ENCODE measurements at places on chromosomes 1 and 21.
A peak's percentile ranks its signal among the peaks of the same experiment; 100 is the strongest.

DNA sequence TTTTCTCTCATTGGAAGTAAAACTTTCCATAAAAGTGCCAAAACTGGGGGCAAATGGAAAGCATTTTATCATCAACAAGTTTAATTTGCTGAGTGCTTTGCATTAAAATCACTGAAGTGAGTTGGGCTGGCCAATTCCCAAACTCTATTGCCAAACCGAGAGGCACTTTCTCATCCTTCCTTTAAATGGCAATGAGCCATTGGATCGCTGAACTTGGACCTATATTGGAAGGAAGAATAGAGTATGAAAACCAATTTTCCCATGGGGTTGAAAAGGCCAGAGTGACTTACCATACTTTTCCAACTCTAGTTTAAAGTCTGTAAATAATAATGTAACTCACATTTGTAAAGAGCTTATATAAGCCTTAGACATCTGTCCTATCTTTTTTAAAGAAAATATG, 189.1 kb upstream of the C1orf87 start:
- no peak for DNase-seq

- DNase-seq: no peak
These were observed 29.8 kb downstream of the ZYG11B start for GRCh38 chr1:52756020-52756419.

DNA sequence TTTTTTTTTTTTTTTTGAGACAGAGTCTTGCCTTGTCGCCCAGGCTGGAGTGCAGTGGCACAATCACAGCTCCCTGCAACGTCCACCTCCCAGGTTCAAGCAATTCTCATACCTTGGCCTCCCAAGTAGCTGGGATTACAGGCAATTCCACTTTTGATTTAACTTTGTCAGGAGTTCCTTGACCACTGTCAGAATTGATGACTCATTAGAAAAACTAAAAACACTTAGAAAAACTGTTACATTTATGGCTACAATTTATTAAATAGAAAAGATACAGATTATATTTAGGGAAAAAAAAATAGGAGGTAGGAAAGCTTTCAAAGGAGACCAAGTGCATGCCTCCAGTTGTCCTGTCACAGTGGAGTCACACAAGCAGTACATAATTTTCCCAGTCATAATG, 20.0 kb downstream of the ZNF678 start:
- DNase-seq: no peak

DNA sequence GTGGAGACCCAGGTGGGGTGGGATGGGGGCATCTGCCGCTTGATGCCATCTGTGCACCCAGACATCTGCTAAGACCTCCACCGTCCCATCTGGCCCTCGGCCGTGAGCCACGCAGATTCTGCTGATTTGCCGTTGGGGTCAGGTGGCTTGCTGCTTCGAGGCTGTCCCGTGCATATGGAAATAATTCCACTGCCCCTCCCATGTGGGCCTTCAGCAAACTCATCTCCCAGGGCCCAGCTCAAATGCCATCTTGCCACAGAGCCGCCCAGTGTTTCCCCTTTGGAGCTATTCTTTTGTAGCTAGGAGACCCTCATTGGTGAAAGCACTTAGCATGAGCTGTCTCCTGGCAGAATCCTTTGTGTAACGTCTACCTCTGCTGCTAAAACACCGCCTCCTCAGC, 99.8 kb downstream of the KAZN start:
- DNase-seq: no peak

GRCh38 chr1:157136133-157136532, 2.1 kb downstream of the ETV3 start:
- no peak for DNase-seq

GRCh38 chr1:28329395-28330153, 734 bp downstream of the MED18 start:
- DNase-seq: peak; percentile 1

GRCh38 chr1:245090491-245091090, 64.2 kb upstream of the KIF26B start:
- no peak for DNase-seq

DNA sequence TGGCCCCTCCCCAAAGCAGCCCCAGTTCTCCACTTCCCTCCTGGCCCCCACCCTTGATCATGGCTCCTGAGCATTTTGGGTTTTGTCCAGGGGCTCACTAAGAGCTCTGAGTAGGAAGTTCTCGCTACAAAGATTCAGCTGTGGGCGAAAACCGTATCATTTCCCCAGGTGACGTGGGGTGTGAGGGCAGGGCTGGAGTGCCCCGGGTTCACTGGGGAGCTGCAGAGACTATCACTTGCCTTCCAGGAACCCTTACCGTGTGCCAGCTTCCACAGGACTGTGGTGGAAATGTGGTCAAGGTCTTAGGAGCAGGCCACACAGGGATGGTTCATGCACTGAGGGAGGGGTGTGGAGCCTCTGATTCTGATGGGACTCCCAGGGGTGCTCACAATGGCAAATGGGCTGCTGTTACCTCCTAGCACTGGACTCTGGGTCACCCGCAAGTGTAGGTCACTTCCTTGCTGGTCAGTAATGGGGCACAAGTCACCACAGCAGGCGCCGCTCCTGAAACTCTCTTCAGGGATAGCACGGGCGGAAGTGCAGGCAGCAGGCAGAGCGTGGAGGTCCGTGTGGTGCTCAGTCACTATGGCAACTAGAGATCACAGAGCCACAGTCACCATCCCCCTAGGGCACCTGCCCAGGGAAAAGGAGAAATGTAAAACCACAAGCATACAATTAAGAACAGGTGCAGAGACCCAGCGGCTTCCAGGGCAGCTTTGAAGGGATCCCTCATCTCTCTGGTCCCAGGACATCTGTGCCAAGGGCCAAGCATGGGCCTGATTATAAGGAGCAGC, 35.4 kb downstream of the RSPH1 start:
- DNase-seq: no peak

GRCh38 chr1:185774394-185774793, 40.2 kb downstream of the HMCN1 start:
- no peak for DNase-seq

GRCh38 chr1:46298387-46298786, 5.0 kb downstream of the LRRC41 start:
- no peak for DNase-seq

- DNase-seq: no peak
These were observed 4.4 kb upstream of the TLR5 start for GRCh38 chr1:223147409-223147808.

GRCh38 chr1:74003806-74004205, 194.2 kb downstream of the LRRIQ3 start:
- DNase-seq: no peak

DNA sequence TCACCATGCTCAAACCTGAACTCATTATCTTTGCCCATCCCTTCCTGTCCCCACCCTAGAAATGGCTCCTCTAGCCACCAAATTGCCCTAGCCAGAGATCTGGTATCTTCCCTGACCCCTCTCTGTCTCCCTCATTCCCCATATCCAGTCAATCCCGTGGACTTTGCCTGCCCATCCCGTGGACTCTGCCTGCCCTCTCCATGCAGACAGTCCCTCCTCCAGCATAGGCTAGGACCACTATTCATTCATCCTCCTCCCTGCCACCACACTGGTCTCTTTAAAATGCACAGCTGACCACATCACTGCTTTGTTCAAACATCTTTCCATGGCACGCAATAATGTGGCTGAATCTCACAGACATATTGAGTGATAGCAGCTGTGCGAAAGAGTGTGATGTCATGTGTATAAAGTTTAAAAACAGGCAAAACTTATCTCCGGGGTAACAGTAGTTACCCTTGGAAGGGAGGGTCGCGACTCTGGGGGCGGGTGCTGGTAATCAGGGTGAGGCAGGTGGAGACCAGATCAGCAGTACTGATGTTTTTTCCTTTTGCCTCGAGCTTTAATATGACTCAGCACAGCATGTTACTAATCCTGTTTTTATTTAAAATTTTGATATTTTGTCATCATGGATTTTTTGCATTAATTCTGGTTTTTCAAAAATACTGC, 4.8 kb upstream of the SLC2A1 start:
- DNase-seq: no peak

- no peak for DNase-seq
These were observed 18.9 kb downstream of the ARHGEF16 start for GRCh38 chr1:3473381-3473844.

GRCh38 chr21:16644685-16645084, 868.2 kb upstream of the CXADR start:
- no peak for DNase-seq
